PC-9 (cell line): ENCODE measurements at places on chromosomes 5 and 9.
A peak's percentile ranks its signal among the peaks of the same experiment; 100 is the strongest.

GRCh38 chr5:40041452-40041851 lies 616.7 kb upstream of the DAB2 start:
- no peak for DNase-seq

DNA sequence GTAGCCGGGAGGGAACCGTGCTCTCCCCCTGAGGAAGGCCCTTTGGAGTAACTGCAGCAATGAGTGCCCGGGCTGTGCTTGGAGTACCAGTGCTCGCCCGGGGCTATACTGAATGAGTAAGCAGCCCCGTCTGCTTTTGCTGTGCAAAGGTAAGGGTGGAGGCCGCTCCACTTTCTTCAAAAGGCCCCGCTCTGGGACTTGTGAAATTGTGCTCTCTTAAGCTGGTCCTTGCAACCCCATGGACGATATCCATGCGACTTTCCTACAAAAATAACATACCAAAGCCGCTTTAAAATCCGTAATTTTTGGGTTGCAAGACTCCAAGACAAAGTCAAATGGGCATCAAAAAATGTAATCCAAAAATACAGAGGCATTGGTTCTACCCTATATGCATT lies 578 bp upstream of the TNFAIP8 start:
- DNase-seq = peak; percentile 73

DNA sequence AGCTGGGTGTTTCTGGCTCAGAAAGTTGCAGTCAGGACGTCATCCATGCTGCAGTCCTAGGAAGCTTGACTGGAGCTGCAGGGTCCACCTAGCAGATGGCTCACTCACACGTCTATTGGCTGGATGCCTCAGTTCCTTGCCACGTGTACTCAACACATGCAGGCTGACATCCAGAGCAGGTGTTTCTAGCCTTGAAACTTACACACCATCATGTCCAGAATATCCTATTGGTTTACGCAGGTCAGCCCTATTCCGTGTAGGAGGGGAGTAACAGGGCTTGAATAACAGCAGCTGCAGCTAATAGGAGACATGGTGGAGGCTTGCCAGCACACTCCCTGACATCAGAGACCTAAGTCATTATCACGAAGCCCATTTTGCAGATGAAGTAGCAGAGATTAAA lies 473.5 kb downstream of the ACTL7B start:
- no peak for DNase-seq

DNA sequence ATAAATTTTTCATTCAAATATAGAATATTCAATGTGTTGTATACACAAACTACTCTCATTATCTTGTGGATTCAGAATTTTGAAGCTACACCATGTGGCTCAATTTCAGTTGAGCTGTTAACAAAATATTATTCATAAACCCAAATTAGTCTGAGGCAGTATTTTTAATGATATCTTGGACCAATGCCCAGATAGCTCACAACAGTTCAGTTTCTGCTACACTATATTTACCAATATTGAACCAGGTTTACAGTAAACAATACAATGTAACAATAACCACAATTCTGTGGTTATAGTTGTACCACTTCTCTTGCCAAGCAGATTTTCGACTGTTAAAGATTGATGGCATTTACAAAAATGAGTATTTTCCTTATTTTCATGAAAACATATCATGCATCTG lies 99.9 kb downstream of the SSBP2 start:
- DNase-seq = no peak

- peak; percentile 62 for DNase-seq
Measured at GRCh38 chr9:132894346-132894745, 15.6 kb downstream of the SPACA9 start.

DNA sequence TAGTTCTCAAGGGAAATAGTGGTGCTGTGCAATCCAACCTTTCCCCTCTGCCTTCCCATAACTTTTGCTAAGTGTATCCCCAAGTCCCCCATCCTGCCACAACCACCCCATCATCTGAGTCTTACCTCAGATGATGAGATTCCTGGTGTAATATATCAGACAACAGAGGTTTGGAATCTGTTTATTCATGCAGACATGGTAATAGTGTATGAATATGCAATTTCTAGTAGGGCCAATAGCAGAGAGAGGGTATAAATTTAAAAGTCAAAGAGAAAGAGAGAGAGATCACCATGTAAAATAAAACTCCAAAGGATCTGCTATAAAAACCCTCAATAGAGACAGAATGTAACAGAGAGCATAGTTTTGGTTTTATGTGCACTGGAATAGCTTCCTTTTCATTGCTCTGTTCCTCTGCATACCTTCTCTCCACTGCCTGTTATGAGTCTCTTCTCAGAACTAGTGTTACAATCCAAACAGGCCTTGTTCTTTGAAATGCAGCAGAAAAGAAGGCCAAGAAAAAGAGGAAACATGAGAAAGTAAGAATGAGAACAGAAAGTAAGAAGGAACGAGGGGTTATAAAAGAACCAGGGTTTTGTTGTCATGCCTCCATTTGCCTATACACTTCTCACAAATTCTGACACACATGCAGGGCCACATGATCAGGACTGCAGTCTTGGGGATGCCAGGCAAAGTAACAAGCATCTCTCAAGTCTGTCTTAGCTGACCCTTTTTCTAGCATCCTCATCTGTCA lies 278.0 kb downstream of the CETN3 start:
- DNase-seq = no peak

DNA sequence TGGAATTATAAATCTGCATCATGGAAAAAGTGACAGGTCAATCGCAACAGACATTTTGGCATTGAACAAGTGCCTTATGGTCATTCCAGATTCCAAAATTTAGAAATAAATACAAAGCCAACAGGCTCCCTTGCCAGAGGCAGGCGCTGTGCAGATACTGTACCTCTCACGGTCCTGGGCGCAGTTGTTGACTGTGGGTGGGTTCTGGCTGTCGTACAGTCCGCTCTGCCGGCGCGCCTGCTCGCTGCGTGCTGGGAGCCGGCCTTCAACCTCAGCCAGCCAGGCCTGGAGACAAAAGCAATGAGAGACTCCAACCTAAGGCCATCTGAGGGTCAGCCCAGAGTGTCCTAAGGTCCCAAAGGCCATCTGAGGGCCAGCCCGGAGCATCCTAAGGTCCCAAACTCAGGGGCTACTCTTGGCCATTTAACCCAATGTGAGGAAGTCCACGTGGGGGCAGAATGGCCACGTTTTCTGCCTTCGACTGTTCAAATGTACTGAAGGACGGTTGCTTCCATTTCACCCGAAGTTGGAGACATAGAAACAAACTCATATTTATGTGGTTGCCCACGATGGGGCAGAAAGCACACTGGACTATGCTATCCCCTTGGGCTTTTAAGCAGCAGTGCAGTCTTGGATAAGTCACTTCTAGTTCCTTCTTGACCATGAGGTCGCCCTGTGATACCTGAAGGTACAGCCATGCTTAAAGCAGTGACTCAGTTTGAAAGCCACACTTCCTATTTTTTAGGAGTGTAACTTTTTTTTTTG lies 65.2 kb downstream of the USP20 start:
- no peak for DNase-seq

DNA sequence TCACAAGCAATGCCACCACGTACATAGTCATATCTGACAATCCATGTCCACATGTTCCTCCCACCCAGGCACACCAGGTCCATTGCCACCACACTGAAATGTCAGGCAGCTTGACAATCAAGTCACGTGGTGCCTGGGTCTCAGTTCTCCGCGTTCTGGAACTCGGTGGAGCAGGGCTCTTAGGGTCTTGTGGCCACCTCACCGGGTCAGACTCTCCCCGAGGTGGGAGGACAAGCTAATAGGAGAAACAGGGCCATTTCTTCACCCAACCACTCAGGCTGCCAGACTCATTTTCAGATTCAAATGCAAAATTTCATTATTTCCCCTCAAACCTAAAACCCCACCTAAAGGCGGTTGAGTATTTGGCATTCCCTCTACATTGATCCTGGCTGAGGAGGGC lies 200.5 kb upstream of the GAS1 start:
- DNase-seq = no peak

DNA sequence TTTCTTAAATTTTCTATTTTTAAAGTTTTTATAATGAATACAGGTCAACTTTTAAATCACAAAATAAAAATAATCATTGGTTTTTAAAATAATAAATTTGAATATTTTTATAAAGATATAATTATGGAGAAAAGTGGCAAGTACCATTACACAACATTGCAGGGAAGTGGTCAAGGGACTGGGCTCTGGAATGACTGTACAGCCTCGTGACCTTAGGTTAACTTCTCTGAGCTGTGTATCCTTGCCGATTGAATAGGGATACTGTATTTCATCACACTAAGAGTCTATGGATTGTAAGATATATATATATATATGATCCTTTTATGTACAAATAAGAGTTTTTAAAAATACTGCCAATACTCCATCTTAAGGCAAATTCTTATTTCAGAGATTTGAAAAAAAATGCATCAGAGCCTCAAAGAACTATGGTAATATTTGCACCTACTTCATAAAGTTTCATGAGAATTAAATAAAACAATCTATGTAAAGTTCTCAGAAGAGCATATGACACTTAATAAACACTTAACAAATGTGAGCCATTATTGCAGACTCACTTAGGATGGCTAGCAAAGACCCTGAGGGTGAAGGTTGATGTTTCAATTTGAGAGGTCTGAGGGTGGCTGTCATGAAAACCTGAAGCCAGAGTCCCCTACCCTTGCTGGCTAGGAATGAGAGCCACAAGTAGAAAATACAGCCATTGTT lies 136.5 kb downstream of the CCDC192 start:
- DNase-seq = no peak

DNA sequence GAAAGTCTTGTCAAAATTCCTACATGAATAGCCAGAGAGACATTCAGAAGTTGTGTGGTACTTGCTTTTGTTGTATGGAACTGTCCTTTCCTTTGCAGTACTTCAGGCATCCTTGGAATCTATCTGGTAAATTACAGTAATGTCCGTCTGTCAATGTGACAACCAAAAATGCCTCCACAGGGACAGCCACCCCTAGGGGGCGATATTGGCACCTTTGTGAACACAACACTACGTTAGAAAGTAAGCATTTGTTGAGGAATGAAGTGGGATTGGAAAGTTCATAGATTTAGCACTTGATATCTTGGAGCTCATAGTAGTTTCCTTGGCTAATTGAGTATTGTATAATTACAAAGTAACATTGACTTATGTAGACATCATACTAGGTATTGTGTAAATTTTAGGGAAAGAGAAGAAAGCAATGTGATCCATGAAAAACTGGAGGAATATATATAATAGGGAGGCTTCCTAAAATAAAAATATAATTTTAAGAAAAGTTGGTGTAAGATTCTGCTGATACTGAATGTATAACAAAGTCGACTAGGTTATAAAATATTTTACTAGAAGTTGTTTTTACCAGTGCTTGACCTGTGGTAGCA lies 32.7 kb downstream of the TMEFF1 start:
- peak; percentile 81 for DNase-seq

- no peak for DNase-seq
Measured at GRCh38 chr9:93976973-93977372, 21.8 kb upstream of the BARX1 start.

- DNase-seq = no peak
Measured at GRCh38 chr9:130138171-130138653, 34.0 kb upstream of the NCS1 start.

- no peak for DNase-seq
Measured at GRCh38 chr5:102627315-102627714, 127.8 kb upstream of the PAM start.
